Stimulated activated CD4-positive, alpha-beta T cell treated with anti-CD3 and anti-CD28 coated beads, Interleukin-15, amount 100 ng/mL, for 1 hour (primary cell): ENCODE measurements at places on chromosomes 3 and 15.
A peak's percentile ranks its signal among the peaks of the same experiment; 100 is the strongest.

DNA sequence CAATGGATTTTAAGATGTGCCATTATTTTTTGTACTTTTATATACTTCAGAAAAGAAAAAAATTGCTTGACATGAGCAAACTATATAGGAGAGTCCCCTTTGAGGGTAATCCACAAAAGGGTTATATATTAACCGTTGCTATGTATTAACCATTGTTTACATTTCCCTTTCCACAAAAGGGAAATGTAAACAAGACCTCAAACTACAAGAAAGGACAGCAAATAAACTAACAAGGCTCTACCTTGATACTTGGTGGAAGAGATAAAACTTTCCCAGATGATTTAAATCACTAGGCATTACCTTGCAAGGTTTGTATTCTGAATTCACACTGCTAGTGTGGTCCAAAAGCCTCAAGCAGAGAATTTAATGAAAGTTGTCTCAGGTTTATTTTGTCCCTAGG, 616.3 kb upstream of the BCHE start:
- no peak for DNase-seq

- peak; percentile 12 for DNase-seq
Measured at GRCh38 chr3:10194328-10195071, 29.8 kb downstream of the IRAK2 start.

DNA sequence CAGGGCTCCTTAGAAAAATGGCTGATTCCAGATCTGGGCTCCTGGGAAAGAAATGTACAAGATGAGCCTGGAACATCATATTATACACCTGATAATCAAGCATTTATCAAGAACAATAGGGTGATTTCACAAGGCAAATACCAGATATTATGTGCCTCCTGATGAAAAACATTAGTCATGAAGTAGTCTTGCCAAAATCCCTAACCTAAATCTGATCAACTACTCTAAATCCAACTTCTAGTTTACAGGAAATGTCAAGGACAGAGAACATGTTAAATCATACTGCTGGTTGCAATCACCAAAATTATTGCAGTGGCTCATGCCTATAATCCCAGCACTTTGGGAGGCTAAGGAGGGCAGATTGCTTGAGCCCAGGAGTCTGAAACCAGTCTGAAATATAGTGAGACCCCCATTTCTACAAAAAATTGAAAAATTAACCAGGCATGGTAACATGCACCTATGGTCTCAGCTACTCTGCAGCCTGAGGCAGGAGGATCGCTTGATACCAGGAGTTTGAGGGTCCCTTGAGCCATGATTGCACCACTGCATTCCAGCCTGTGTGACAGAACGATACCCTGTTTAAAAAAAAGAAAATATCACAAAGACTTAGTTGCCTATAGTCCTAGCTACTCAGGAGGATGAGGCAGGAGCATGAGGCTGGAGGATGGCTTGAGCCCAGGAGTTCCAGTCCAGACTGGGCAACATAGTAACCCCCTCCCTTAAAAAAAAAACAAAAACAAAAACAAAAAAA, 34.9 kb upstream of the ATP13A3 start:
- no peak for DNase-seq

DNA sequence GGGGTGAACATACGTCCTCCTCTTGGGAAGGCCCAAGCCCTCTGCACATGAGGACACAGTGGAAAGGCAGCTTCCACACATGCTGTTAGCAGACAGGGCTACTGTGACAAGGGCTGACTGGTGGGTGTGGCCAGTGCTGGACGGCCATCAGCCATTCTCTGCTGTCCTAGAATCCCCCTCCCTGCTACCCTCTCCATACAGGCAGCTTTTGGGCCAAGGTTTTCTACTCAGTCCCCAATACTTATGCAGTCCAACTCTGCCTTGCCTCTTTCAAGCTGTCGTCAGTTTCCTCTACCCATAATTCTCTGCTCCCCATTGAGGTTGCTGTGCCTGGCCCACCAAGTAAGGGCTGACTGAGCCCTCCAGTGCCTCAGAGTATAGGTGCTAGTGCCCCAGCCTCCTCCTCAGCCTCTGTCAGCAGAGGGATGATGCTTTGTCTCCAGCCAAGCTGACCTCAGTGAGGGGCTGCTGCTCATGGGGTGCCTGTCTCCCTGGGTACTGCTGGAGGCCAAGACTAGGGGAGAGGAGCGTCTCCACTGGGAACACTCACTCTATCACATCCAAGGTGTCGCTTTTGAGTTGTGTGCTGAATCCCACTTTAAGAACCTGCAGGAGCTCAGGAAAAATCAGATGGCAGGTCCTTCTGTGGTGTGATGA, 2.8 kb downstream of the LOXL1 start:
- DNase-seq, result no peak

DNA sequence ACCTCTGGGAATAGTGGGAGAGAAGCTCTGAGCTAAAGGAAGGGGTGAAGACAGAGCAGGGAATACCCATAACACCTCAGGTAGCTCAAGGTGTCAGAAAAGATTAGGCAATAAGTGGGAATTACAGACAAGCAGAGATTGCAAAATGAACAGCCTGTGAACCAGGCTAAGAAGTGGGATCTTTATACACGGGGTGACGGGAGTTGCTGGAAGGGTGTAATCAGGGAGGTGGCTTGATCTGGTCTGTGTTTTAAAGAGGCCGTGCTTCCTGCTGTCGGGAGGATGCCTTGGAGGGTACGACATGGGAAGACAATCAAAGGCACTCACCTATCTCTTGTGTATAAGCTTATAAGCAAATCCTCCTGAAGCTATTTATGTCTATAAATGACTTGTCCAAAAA, 216.3 kb downstream of the CLSTN2 start:
- DNase-seq, result no peak

GRCh38 chr3:15309662-15310335, 22.6 kb downstream of the SH3BP5 start:
- no peak for DNase-seq

DNA sequence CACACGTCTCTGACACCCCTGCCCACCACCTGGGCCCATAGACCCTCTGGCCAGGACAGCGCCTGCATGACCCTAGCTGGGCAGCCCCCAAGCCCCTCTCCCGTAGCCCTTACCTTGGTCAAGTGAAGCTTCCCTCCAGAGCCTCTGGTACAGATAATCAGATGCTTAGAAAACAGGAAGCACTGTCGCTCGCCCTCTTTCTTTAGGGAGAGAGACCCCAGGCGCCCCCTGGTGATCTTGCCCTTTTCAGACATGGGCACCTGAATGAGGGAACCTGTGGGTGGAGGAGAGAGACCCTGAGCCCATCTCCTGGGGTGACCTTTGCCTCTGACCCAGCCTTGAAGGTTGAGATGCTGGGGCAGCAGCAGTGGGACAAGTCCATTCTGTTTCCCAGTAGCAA, 65.4 kb downstream of the RASGRF1 start:
- DNase-seq, result no peak
